ENCODE measurements at places on chromosomes 1 and 21.

DNA sequence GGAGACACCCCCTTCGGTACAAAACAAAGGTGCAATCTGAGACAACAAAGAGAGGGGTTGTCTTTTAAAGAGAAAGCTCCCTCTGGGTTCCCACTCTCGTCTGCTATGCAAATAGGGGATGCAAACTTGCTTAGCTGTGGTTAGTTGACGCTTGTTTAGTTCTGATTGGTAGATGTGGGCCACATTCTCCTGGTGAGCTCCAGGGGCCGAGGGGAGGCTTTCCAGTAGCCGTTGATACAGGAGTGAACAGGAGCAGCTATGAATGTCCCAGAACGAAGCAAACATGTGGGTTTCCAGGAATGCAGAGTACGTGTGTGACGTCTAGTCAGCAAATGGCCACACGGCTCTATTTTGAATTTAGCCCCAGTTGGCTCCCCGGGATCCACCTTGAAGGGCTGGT, 14.7 kb downstream of the TFF2 start:
- no peak for DNase-seq

- no peak for DNase-seq
Measured at GRCh38 chr1:170483051-170483450, 48.9 kb upstream of the GORAB start.

DNA sequence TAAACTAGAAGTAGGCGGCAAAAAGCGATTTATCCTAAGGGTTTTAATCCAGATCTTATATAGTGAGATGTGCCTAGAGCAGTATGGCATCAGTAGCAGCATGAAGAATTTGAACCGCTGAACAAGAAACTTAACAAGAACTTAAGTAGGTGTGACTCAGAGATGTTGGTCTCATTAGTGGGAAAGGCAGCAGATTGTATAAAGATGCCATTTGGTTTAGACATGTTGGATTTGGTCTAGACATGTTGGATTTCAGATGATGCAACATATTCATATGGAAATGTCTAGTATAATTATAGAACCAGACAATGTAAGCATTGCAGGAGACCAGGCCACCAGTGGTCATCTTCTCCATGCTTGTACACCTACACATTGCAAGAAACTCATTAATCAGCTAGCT, 42.1 kb upstream of the ZP4 start:
- DNase-seq = no peak

DNA sequence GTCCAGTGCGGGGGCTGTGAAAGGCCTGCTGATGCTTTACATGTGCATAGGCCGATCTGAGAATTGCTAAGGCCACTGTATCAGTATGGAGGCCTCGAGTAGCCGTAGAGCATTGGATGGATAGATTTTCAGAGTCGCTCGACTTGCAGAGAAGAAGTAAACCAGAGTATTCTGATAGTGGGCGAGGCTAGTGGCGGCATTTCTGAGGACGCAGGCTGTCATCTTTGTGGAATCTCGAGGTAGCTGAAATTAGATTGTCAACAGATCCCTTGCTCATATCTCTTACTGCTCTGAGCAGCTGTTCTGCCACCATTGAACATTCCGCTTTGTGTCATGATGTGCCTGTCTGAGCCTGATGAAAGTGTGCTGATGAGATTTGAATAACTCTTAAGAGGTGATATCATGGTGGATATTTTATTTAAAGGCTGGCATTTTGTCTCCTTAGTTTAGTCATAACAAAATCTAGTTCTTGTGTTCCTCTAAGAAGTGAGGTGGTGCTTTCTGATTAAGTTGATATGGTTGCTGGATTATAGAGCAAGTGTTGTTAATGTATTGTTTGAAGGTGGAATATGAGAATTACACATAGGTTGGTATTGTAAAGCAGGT, 1.5 kb downstream of the KIF1B start:
- no peak for DNase-seq

DNA sequence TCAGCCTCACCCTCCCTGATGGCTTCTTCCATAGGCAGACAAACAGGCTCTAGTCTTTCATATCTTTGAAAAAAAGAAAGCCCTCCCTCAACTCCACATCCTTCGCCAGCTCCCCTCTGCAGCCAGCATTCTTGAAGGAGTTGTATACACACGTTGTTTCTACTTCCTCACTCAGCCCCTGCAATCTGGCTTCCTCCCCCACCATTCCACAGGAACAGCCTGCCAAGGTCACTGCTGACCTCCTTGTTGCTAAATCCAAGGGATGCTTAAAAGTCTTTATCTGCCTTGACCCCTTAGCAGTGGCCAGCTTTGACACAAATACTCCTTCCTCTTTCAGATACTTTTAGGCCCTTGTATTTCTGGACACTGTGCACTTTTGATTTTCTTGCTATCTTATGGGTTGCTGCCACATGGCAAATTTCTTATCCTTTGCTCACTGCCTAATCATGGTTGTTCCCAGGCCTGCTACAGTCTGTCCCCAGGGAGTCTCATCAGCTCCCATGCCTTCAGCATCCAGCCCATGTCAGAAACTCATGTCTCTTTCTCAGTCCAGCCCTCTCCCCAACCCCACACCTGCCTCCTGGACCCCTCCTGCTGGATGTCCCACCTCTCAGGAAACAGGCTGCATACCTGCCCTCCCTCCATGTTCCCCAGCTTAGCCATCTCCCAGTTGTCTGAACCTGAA, 8.3 kb downstream of the FAM229A start:
- DNase-seq = no peak

DNA sequence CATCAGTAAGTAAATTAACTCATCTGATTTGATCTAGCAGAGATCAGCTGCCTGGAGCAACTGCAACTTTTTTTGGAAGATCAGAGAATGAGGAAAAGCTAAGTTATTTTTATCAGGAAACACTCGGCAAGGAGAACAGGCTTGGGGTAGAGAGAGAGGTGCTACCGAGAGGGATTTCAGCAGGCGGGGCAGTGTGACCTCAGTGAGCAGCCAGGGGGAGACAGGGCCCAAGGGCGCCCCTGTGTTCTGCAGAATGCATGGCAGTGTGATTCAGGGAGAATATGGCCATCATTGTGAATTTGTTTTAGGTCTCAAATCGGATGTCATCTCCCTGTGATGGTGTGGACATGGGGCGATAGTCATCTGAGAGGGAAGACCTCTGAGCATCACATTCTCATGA, 484.1 kb upstream of the VAMP3 start:
- DNase-seq = no peak

GRCh38 chr1:152886085-152886484, 8.0 kb downstream of the SMCP start:
- no peak for DNase-seq

- DNase-seq = no peak
Measured at GRCh38 chr1:8752921-8753713, 64.3 kb downstream of the RERE start.

- DNase-seq = no peak
Measured at GRCh38 chr1:160068225-160068624, 1.7 kb downstream of the KCNJ10 start.

DNA sequence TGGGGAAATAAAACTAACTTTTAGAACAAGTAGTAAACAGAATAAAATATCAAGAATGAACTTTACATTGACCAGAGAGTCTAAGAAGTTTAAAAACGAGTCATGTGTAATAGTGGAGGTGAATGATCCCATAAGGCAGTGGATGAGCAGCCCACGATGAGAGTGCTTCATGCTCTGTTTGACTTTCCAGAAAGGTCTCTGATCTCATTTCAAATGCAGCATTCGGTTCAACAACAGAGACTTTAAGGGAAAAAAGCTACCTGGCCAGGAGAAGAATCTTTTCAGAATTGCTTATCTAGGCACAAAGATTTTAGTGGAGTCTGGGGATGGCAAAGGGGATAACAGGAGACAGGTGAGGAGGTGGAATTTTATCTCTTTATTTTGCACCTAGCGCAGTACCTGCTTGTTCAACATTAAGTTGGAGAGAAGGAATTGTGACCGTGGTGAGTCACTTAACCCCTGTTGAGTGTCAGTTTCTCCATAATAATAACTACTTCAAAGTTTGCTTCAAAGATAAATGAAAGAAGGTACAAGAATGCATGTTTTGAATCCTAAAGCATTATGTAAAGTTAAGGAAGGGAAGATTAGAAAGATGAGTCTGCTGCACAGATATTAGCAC, 94.9 kb upstream of the KIF26B start:
- DNase-seq = no peak
